ENCODE measurements at places on chromosomes 7 and 10.

DNA sequence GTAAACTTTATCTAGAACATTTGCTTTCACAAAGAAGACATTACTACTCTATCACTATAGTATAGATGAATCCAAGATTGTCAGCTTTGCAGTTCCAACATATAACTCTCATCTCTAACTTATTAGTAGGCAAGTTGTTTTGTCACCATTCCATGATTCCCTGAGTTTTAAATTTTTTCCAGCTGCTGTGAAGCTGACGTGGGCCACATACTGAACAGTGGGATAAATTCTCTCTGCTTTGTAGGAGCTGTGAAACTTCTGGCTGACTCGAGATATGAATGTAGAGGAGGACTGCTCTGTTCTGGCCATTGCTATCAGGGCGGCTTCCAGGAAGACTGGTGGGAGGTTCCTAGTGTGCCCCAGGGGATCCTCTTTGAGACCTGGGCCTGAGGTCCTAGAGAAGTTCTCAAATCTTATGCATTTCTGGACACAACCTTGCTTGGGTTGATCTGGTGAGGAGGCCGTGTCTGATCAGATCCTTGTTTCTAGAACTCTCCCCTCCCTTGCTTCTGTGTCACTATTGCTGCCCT, 58.0 kb downstream of the LSMEM1 start:
- no peak for DNase-seq

GRCh38 chr10:60985951-60986350, 42.0 kb upstream of the RHOBTB1 start:
- DNase-seq, result no peak

- DNase-seq, result no peak
Observed at GRCh38 chr7:142000244-142000643, 4.6 kb downstream of the MGAM start.

DNA sequence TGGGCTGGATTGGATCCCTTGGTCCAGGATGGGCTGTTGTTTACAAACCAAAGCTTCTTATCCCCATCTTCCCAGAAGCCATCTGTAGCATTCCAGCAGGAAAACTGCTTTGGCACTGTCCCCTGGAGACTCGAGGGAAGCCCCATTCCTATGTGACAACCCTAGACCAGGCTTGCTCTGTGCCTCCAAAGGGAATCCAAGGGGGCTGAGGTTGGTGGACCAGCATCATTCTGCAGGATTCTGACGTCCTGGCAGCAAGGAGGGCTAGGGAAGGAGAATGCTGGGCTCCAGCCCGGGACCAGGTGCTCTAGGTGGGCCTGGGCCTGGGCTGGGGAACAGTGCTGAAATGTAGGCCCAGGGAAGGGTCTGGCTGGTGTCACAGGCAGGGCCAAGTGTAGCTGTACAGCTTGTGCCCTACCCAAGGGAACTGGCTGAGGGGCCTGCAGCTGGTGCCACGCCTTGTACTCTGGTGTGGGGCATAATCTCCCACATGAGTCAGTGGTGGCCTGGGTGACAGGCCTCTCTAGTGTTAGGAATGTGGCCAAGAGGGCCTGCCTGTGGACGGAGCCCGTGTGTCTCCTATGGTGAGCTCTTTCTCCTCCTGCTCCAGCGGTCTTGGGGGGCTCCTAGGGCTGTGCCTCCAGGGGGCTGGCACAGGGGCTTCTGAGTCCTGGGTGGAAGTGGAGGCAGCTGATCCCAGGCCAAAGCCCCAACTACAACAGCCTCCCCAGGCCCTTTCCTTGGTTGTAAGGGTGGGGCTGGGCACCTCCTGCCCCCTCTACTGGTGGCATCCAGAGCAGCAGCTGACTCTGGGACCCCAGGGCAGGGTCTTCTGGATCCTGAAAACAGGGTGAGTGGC, 25.2 kb downstream of the TRIM8 start:
- no peak for DNase-seq

DNA sequence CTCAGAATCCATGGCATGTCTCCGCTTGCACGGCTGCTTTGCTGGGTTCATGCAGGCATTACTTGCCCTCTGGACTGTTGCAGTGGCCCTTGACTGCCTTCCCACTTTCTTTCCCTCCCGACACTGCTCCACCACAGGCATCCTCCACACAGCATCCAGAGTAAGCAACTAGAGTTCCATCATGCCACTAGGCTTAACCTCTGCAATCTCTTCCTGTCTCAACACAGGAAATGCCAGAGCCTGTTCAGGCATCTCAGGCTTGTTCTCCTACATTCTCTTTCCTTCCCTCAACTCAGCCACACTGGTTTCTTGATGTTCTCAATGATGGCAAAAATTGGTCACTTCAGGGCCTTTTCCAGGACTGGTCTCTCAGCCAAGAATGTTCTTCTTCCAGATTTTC, 284.5 kb upstream of the KLF6 start:
- DNase-seq, result no peak

- DNase-seq, result no peak
Observed at GRCh38 chr7:47232751-47233412, 349.0 kb downstream of the TNS3 start.

DNA sequence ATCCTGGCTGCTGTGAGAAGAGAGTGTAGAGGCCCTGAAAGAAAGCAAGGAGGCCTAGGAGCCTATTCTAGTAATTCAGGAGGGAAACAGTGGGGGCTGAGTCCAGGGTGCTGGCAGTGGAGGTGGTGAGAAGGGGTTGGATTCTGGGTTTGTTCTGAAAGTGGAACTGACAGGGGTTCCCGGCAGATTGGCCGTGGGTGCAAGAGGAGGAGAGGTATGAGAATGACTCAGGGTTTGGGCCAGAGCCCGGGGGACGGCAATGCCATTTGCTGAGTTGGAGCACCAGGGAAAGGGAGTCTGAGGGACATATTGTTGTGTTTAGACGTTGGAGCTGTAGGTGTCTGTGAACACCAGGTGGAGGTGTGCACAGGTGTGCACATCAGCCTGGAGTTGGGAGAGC, 38.5 kb downstream of the NPTX2 start:
- no peak for DNase-seq

DNA sequence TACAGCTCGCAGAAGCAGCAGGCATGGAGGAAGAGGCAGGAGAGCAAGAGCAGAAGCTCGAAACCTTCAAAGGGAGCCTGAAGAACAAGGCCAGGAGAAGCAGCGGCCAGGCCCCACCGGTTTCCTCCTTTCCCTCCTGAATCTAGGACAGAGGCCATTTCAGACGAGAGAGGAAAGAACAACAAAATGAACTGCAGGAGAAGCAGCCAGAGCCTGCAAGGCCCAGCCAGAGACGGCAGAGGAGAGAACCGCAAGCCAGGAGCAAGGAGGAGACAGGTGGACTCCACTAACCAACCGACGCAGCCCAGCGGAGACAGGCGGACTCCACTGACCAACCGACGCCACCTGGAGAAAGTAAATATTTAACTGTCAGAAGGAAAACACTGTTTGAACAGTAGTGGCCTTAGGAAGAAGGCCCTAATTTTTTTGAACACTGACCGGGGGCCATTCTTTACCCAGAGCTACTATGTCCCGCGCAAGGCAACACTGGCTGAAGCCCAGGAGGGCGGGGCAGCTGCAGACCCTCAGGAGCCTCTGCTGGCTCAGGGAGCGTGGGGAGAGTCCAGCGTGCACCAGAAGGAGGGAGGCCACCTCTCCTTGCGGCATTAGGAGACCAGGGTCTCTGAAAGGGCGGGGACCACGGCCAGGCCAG, 559.2 kb downstream of the PTPRN2 start:
- DNase-seq, result no peak

- DNase-seq, result no peak
Observed at GRCh38 chr7:51027935-51028830, 245.5 kb upstream of the GRB10 start.

DNA sequence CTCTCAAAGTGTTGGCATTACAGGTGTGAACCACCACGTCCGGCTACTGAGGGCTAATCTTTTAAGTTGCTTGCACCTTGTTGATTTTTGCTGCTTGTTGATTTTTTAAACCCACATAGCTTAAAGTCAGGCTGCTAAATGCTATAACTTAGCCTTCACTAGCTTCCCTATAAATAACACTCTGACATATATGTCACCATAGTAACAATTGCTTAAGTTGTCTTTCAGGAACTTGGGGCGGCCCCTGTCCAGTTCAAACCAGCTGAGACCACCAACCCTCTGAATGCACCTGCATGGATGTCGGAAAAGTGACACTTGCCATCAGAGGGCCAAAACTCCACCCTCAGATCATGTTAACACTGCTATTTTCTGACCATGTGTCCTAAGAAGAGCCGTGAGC, 47.3 kb downstream of the ST8SIA6 start:
- DNase-seq, result no peak

- DNase-seq, result no peak
Observed at GRCh38 chr10:821322-821721, 110.2 kb downstream of the LARP4B start.

DNA sequence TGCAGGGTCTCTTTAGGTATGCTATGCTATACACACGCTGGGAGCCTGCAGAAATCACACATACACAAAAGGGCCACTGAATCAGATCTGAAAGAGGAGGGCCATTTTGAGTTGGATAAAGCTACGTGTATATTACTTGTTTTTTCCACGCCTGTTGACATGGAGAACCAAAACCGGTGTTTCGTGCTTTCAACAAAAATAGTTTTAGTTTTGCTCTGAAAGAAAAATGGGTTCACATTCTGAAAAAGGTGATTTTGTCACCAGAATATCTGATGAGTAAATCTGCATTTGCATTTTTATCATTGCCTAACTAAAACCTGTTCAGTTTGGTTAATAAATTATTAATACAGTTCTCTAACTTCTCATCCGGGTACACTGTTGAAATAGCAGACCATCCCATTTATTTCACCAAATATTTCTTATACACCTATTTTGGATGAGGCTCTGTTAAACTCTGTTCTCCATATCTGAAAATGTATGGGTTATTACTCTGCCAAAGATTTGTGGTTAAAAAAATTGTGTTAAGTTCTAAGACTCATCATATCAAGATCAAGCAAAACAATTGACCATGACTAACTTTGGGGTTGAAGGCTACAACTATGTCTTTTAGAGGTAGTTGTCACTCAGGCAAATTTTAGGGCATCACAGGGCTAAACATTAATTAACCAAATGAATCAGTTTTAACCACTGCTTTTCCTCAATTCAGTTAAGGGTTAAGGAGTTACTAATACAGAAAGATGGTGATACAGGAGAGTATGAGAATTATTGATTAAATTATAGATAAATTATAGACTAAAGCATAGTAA, 101.2 kb upstream of the RPA3 start:
- DNase-seq, result no peak

- DNase-seq, result no peak
Observed at GRCh38 chr10:133195611-133196010, 34.4 kb upstream of the UTF1 start.

- DNase-seq, result no peak
Observed at GRCh38 chr7:148807436-148807835, 76.7 kb downstream of the EZH2 start.

DNA sequence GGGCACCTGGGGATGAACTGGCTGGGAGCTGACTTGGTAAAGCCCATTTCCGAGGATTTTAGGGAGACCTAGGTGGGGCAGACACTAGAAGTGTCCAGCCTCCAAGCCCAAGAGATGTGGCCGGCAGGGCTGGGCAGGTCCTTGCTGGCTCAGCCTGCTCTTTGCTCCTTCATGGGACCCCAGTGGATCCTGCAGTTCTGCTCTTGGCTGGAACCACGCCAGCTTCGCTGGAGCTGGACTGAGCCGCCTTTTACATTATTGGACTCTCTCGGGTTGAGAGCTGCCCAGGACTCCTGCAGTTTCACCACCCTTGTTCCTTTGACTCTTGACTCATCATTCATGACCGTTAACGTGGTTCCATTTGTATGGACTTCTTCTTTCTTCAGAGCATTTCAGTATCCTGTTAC, 5.7 kb downstream of the PPIF start:
- DNase-seq, result no peak

DNA sequence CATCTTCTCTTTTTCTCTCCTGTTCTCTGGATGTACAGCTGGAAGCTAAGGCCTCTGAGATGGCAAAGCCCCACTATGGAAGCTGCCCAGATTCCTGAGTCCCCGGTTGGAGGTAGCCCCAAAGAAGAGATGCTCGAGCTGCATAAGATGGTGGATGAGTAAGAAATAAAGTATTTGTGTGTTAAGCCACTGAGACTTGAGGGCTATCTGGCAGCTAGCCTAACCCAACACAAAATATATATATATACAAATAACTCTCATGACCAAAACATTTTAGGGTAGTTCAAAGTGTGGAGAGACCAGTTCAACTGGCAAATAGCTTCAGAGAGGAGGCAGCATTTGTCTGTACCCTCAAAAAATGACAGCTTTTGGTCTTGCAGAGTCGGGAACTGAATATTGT, 72.4 kb upstream of the PDE1C start:
- DNase-seq, result no peak

DNA sequence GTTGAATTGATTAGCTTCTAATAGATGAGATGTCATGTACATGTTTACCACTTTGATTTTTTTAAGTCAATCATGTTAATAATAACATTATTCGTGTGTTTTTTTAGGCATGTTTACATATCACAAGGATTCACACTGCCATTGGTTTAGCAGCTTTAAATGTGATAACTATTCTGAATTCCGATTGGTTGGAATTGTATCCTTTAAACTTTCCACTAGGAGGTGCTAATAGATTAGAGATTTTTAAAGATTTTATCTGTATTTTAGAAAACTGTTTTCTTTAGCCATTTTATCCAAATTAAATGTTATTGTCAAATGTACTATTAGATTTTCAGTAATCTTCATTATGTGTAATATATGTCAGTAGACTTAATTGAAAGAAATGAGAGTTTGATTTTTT, 83.2 kb downstream of the HECTD2 start:
- DNase-seq, result no peak

DNA sequence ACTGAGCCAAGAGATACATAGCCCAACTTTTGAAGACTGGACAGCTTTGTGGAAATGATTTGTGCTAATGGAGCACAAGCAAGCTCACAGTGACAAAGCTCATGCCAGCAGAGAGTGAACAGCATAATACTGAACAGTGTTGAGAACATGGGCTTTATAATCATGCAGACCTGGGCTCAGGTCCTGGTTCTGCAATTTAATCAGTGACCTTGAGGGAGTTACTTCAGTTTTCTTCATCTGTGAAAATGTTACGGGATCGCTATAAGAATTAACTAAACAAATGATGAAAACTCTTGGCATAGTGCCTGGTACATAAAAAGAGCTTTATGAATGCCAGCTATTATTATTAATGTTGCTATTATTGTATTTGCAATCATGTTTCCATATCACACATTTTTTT, 690.5 kb upstream of the LRRN3 start:
- DNase-seq, result no peak

DNA sequence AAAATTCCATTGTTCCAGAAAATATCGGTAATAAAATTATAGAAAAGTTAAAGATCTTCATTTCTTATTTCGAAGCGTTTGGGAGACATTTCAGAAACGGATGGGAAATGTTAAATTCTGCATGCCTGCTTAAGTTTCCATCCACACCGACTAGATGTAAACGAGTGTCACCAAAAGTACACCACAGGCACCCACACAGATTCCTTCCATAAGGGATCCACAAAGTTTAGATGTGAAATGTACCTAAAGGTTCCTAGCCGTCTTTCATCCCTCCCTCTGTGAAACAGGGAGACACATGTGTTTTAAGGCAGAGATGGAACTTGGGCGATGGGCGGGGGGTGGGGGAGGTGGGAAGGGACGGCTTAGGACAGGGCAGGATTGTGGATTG, 621 bp upstream of the CAV1 start:
- no peak for DNase-seq
